ENCODE measurements at places on chromosomes 2 and 18.
A peak's percentile ranks its signal among the peaks of the same experiment; 100 is the strongest.

DNA sequence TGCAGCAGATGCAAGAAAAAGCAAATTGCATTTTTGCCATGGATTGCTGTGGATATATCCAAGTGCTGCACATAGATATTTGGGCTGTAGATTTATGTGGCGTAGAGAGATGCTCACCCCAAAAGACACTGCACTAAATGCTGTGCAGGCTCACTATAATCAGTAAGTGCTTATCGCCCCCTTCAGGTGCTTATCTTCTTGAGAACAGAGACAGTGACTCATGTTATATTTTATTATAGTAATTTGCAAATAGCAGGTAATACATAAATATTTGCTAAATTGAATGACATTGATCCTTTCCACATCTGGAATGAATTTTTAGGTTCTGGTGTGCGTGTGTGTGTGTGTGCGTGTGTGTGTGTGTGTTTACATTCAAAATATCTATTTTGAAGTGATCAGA is 36.8 kb upstream of the PLEKHM3 start:
- DNase-seq: peak; percentile 62

GRCh38 chr2:177164131-177164530 is 48.5 kb upstream of the HNRNPA3 start:
- DNase-seq: no peak

DNA sequence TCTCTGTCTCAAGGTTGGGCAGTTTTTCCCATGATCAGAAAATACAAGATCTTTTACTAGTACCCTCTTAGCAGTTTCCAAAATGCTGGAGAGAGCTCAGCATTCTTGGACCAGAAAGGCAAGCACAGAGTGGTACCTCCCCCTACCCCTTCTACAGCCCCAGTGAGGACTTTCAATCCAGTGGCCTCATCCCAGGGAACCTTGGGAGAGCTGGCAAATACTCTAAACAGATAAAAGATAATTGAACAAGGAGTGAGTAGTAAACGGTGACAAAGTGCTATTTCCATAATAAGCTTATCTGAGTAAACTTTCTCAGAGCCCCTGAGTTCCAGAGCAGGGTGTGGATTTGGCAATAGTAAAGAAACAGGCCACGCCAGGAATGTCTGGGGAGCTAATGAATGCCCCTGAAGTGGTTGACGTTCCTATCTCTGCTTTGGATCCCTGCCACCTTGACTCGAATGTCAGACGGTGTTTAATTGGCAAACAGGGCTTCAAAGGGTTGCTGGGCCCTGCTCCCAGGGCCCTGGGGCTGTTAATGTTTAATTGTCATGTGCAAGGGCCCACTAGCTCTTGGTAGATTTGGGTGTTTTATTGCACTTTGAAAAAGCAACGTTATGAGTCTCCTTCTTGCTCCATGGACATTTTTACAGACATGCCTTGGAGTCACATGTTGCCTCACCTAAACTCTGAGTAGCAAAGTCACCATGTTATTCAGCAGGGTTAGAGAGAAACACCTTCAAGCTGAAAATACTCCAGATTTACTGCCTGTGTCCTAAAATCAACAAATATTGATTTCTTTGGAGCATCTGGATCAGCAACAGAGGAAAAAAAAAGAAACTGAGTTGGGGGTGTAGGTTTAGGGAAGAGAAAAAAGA is 239.9 kb downstream of the CYRIA start:
- DNase-seq: no peak

- DNase-seq: no peak
Measured at GRCh38 chr18:6866552-6867085, 137.1 kb downstream of the ARHGAP28 start.

- no peak for DNase-seq
Measured at GRCh38 chr2:95382192-95382591, 20.3 kb upstream of the FAHD2A start.

DNA sequence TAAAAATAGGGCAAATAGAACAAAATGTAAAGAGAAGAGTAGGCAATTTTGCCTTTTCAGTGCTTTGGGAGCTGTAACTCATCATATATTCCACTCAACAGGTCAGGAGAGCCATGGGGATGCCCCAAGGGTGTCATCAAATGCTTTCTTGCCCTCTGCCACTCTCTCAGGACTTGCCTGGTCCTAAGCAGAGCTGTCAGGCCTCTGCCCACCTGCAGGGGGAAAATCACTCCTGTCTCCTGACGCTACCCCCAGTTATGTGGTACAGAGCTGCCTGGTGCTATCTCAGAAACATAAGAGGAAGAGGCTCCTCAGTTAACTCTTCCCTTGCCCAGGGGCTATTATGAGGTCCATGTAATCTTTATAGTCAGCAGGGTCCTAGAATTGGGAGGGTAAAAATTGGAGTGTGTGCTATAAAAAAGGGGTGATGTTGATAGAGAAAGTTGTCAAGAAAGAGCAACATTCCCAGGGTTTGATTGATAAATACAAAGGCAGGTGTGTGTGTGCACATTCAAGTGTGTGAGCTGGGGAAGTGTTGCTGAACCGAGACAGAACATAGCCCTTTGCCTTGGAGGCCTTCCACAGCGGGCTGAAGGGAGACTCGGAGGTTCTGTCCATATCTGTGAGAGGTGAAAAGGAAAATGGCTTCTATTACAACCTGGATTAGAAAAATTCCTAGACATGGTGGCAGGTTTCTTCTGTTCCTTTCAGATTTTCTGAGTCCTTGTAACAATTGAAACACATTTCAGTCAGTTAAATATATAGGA is 25.4 kb downstream of the PTPRM start:
- DNase-seq: no peak

DNA sequence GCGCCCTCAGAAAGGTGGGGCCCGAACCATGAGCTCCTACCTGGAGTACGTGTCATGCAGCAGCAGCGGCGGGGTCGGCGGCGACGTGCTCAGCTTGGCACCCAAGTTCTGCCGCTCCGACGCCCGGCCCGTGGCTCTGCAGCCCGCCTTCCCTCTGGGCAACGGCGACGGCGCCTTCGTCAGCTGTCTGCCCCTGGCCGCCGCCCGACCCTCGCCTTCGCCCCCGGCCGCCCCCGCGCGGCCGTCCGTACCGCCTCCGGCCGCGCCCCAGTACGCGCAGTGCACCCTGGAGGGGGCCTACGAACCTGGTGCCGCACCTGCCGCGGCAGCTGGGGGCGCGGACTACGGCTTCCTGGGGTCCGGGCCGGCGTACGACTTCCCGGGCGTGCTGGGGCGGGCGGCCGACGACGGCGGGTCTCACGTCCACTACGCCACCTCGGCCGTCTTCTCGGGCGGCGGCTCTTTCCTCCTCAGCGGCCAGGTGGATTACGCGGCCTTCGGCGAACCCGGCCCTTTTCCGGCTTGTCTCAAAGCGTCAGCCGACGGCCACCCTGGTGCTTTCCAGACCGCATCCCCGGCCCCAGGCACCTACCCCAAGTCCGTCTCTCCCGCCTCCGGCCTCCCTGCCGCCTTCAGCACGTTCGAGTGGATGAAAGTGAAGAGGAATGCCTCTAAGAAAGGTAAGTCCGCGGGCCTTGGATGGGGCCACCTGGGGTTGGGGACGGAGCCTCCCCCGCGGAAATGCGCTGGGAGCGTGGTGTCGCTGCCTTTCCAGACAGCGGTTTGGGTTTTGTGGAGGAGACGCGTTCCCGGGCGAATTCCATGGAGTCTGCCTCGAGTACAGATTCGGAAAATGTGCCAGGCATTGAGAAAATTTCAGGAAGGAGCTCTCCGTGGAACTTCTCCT is 559 bp downstream of the HOXD1 start:
- no peak for DNase-seq

DNA sequence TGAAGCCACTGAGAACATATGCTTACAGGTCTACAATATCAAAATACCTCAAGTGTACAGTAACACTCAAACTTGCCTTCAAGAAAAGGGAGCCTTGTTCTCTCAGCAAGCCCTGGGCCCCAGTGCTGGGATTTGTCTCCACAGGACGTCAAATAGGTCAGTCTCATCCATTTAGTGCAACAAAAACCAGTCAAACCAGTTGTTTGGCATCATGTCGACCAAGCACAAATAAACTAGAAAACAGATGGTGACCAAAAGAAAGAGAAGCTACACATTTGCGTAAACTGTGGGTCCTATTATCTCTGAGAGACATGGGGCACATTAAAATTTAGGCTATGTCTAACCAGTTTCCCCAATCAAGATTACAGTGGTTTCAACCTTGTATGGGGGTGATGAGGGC is 182.6 kb upstream of the PKDCC start:
- DNase-seq: no peak

DNA sequence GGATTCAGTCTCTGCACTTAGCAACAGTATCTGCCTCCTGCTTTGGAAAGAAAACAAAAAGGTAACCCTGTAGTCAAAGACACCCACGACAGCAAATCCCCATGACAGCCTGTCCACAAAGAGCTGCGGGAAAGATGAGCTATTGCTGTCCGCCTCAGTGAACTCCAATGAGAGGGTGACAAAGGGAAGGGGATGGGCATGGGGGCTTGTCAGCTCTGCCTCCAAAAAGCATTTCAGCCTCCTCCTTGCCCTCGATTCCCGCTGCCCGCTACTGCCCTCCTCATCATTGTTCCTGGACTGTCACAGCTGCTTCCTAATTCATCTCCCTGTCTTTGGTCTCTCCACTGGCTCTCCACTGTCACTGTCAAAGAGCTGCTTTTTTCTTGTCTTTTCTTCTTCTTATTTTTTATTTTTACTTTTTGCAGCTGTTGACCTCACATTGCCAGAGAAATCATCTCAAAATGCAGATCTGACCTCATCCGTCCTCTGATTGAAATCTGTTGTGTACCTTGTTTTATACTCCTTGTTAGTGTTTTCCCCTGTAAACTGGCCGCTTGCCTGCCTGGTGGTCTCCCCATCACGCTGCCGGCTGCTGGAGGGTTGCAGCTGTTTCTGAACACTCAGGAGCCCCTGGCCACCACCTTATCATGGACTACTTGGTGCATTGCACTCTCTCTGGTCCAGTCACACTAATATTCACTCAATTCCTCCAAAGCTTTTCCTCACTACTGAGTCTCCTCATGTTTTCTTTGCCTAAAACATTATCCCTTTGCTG is 7.9 kb upstream of the E2F6 start:
- no peak for DNase-seq

DNA sequence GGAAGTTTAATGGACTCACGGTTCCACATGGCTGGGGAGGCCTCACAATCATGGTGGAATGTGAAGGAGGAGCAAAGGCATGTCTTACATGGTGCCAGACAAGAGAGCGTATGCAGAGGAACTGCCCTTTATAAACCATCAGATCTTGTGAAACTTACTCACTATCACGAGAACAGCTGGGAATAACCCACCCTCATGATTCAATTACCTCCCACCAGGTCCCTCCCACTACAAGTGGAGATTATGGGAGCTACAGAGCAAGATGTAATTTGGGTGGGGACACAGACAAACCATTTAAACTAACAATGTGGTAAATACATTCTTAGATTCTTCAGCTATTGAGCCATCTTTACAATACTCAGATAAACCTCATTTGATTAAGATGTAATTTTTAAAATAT is 176.1 kb downstream of the SH3BP4 start:
- DNase-seq: peak; percentile 0

DNA sequence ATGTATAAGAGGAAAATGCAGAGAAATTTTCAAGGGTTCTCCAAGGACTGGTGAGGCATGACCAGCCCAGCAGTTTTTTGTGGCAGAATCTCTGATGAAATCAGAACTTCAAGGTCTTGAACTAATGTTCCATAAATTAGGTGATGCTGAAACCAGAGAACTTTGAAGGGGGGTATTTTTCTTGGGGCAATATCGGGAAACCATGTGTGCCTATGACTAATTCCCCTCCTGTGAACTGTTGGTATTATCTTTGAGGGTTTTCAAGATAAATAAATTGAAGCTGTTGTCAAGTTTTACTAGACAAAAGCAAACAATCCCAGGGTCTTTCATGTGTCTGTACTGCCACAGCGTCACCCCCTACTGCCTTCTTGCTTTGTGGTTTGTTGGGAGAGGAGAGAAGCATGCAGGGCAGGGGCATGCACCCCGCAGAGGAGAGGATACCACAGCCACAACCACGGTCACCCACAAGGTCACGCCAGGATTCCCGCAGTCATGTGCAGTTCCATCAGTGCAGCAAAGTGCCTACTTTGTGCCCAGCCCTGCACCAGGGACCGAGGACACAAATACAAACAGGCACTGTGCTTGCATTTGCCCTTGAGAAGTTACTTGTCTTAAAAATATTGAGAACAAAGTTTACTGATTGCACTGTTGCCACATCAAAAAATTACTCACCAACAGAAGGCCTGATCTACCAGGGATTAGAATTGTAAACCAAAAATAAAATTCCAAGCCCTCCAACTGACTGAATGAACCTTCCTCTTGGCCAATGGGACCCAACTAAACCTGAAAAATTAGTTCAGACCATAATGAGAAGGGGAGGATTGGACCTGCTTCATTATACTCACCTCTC is 413.3 kb upstream of the TRIB2 start:
- DNase-seq: no peak

DNA sequence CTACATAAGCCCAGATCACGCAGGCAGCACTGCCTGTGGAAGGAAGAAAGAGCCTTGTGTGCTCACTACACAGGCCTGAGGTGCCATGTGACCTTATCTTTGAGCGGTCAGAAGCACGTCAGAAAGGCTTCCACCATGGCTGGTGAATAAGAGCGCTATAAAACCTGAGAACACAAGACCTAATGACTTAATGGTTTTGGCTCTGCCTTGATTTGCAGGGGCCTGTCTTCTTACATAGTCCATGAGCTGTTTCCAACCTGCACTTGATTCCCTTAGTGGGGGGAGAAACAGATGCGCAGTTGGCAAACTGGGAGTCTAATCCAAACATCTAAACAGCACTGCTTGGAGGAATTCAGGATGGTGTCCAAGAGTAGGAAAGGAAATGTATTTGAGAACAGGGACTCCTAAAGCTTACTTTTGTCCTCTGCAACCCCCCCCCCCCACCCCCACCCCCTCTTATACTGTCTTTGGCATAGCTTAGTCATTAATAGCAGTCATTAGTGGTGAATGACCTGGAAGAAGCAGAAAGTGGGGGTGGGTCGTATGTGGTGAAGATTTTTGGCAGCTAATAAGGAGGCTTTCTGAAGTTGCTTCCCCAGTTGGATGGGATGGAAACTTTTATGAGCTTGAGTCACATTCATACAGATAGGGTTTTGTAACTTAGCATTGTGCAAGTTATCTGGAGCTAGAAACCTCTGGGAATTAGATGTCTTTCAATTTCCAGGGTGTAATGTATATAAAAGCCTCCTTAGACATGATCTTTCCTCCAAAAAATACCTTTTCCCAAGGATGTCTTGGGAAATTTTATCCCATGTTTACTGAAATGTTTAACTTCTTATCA is 454.1 kb downstream of the MEIS1 start:
- DNase-seq: no peak

DNA sequence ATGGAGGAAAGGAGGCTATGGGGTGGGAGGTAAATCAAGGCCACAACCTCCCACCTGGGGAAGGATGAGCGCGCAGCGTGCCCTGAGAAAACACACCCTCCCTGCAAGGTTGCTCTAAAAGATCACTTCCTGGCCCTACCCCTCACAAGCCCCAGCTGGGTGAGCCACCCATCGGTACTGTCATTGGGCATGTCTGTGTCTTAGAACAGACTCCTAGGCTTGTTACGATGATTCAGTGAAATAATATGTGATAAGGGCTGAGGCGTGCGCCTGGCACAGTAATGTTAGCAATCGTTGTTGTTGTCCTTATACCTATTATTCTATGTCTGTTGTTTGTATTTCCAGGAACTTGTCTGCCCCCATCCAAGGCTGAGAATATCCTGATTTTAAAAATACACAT is 175.1 kb downstream of the ZFP36L2 start:
- no peak for DNase-seq
